ENCODE measurements at places on chromosomes 7 and 10.

GRCh38 chr7:29297194-29297890 lies 102.8 kb downstream of the CHN2 start:
- DNase-seq, result no peak

DNA sequence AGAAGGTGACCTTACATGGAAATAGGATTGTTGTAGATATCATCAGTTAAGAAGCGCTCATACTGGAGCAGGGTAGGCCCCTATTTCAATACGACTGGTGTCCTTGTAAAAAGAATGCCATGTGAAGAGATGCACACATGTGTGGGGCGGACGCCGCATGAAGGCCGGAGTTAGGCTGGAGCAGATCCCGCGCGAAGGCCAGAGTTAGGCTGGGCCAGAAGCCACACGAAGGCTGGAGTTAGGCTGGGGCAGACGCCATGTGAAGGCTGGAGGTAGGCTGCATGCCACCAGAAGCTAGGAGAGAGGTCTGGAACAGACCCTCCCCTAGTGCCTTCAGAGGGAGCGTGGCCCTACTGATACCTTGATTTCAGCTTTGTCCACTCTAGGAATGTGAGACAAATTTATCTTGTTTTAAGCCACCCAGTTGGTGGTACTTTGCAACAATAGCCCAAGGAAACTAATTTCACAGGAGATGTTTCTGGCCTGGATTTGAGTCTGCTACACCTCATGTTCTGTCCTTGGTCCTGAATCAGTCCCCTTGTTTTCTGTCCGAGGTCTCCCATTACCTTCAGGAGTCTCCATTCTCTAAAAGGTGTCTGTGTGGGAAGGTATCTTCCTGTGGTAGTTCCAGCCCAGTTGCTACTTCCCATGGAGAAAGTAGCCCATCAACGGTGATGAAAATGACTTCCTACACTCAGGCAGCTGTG lies 585.8 kb downstream of the LRMDA start:
- no peak for DNase-seq

GRCh38 chr10:126165874-126166273 lies 222.4 kb downstream of the ADAM12 start:
- DNase-seq, result no peak

GRCh38 chr7:28258240-28258639 lies 77.6 kb upstream of the JAZF1 start:
- DNase-seq, result no peak

DNA sequence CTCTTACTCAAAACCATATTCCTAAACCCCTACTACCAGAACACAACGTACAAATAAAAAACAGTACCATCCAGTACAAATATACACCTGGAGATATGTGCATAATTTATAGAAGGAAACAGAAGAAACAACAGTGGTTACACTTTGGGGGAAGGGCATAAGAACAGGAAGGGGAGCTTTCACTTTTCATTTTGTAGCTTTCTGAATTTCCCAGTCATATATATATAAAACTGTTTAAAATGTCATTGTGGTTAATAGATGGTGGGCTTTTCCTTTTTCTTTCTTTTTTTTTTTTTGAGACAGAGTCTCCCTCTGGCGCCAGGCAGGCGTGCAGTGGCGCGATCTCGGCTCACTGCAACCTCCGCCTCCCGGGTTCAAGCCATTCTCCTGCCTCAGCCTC lies 47.2 kb downstream of the MALSU1 start:
- DNase-seq, result no peak

DNA sequence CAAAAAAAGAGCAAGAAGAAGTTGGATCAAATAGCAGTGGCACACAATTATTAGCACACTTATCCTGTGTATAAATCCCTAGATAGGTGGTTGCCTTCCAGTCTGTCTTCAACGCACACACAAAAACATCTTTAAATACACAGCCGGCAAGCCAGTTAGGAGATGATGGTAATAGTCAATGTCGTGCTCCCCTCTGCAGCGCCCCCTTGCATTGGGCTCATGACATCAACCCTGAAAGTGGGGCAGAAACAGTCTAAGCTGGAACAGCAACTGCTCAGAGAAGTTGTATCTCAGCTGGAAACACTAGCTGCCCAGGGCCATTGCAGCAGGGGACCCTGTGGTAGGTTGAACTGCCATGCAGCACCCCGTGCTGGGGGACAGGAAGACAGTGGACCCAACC lies 179.5 kb upstream of the YAE1 start:
- no peak for DNase-seq

GRCh38 chr7:2689951-2690705 lies 2.1 kb downstream of the AMZ1 start:
- no peak for DNase-seq

DNA sequence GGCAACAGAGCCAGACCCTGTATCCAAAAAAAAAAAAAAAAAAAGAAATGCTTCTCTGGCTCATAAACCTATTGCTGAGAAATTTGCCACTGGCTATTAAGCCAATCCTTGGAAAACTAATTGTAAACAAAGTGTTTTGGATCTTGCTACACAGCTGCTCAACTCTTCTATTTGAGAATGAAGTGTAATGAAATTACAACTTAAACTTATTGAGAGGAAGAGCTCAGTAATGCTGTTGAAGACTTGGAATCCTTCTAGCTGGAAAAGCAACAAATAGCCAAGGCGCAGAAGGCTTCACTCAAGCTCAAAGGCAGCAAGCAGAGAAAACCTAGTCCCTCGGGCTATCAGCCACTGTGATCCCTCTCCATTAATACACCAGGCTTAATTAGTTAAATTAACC lies 99.6 kb upstream of the ZNF438 start:
- DNase-seq, result no peak

- no peak for DNase-seq
These were observed 63.3 kb downstream of the PODXL start for GRCh38 chr7:131493081-131493480.

DNA sequence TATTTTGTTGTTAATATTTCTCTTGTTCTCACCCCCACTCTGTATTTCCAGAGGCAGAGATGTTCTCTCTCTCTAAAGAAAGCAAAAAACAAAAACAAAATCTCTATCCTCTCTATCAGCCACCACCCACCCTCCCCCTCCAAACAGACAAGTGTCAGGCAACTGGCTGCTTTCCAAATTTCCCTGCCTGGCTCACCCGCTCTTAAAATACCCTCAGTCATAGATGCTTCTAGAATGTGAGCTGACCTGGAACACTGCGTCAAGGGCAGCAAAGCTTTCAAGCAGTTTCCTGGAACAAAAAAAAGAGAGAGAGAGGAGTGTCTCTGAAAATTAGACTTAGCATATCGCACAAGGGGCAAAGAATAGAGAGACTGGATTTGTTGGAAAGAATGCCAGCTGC lies 341.0 kb upstream of the ZMIZ1 start:
- peak; percentile 79 for DNase-seq

- no peak for DNase-seq
These were observed 291.3 kb downstream of the POU6F2 start for GRCh38 chr7:39269034-39269433.

DNA sequence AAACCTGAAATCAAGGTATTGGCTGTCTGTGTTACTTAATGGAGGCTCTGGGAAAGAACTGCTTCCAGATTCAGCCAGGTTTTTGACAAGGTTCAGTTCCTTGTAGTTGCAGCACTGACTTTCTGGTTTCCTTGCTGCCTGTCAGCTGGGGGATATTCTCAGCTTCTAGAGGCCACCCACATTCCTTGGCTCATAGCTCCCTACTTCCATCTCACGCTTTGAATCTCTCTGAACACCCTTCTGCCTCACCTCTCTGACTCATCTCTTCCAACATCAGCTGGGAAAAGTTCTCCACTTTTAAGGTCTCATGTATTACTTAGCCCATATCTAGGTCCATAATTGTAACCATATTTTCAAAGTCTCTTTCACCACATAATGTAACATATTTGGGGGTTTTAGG lies 22.9 kb upstream of the GPR22 start:
- DNase-seq, result no peak

- DNase-seq, result no peak
These were observed 984.1 kb downstream of the LRMDA start for GRCh38 chr10:76415554-76415953.

- DNase-seq, result no peak
These were observed 4.0 kb downstream of the PTEN start for GRCh38 chr10:87867453-87867852.

DNA sequence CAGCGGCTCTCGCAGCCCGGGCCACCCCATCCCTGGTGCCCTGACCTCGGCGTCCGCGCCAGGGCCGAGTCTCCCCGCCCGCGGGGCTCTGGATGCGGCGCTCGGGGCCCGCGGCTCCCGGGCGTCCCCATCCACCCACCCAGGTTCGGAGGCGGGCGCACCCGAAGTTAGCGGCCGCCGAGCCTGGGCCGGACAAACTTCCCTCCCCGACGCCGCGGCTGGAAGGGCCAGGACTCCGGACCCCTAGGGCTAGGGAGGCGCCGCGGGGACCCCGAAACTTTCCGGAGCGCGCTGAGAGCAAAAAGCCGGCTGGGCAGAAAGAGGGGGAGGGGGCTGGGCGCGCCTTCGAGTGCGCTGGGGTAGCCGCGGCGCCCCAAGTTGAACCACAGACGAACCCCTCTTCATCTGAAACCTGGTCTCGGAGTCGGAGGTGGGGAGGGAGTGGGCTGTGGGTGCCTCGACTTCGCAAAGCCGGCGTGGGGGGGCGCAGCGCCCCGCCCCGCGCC lies 3.7 kb upstream of the ELFN1 start:
- no peak for DNase-seq

GRCh38 chr10:132926777-132927650 lies 15.4 kb downstream of the CFAP46 start:
- DNase-seq, result no peak

DNA sequence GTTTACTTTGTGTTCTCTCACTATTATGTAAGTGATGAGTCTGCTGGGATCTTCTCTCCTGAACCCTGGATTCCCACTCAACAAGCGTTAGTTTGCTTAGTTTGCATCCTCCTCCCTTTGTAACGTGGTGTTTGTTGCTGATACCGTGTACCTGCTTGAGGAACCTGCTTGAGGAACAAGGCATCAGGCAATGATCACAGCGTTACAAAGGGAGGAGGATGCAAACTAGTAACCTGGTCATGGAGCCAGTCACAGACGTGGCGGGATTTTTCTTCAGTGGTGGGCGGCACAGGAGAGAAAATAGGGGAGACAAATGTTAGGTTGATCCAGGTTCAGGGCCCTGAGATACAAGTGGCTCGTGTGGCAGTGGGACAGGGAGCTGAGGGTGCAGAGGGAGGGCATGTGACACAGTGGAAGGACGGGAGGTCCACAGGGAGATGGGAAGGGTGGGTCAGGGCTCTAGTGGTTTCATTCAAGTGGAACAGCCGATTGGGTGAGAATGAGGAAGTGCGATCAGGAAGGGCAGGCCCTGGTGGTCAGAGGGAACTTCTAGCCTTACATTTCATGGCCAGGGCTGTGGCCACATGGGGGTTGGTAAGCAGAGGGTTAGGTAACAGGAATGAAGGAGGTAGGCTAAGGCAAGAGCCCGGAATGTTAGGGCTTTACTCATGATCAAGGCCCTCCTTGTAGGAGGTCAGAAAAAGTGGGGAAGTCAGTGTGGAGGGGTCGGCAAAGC lies 38.0 kb downstream of the SNX10 start:
- DNase-seq, result peak; percentile 89

All from cardiac septum (tissue), 1 donor.